ENCODE measurements at places on chromosomes 4 and X.

- DNase-seq, result no peak
Measured at GRCh38 chr4:150828159-150828558, 186.9 kb downstream of the LRBA start.

DNA sequence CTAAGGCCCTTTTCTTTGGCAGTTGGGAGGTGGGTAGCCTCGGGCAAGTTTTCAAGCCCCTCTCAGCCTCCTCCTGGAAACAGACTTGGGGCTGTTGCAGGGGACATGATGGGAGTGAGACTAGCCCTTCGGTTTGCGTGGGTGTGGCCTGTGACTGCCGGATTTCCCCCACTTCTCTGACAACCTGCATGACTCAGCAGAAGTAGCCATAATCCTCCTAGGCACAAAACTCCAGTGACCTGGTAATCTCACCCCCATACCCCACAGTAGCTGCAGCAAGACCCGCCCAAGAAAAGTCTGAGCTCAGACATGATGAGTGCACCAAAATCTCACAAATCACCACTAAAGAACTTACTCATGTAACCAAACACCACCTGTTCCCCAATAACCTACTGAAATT, 433.7 kb upstream of the AMOT start:
- DNase-seq, result no peak

DNA sequence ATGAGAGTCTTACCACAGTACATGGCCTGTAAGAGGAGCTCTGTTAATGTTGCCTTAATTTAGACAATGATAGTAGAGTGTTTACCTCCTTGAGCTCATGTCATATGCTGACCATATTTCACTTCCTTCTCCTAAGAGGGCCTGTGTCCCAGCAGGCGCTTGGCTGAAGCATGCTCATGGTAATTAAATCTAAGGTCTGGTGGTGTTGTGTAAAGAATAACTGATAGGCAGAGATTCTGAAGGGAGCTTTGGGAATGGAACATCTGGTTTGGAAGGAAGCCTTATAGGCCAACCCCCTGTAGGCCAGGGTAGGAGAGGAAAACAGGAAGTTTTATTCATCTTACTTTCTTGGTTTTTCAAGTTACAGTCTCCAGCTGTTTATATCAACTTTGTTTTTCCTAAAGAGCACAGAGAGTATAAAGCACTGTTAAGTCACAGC, 300.2 kb downstream of the USP46 start:
- DNase-seq, result peak; percentile 71

GRCh38 chr4:98466868-98467599, 191.4 kb downstream of the TSPAN5 start:
- DNase-seq, result no peak

DNA sequence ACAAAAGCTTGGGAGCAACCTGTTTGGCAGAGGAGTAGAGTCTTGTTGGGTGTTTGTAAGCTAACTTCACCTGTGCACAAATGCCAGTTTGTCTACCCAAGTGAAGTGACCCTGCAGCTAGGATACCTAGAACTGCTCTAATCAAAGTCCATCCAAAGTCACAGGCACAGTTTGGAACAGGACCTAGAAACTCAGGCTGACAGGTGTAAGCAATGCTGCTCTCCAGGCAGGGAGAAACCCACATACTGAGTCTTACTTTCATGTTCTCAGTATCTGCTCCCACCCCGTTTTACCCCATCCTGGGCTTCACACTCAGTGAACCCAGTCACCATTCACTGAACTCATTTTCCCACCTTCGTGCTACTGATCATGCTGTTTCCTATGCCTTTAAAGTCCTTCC, 40.3 kb downstream of the MAML3 start:
- no peak for DNase-seq

- no peak for DNase-seq
Measured at GRCh38 chr4:1018147-1019020, 7.0 kb downstream of the FGFRL1 start.

GRCh38 chr4:169658975-169659715, 38.8 kb downstream of the CLCN3 start:
- no peak for DNase-seq

DNA sequence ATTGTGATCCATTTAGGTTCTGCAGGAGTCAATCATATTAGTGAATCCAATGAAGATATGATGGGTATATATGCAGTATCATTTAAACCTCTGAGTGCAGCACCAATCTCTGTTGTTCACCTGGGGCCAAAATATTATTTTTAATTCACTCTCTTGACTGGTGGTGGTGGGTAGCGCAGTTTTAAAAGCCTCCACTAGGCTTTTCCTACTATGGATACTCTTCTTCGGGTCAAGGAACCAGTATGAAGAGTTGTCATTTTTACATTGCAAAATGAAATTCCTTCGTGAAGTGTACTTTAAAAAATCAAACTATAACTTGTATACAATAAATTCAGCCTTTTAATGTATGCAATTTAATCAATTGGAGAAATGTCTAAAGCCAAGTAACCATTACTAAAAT, 56.5 kb downstream of the QRFPR start:
- no peak for DNase-seq

GRCh38 chr4:110801591-110801990, 178.7 kb upstream of the PITX2 start:
- DNase-seq, result no peak

DNA sequence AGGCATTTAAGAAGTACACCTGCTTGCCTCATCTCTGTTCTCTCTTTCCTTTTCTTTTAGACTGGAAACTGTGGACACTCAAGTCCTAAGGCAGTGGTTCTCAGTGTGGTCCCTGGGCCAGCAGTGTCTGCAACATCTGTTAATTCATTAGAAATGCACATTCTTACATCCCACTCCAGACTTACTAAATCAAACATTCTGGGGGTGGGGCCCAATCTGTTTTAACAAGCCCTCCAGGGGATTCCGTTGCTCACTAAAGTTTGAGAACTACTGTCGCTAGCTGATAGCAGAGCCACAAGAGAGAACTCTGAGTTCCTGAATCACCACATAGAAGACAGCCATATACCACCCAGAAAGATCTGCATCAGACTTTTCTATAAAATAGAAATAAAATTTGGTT, 430.6 kb downstream of the BCOR start:
- no peak for DNase-seq

- no peak for DNase-seq
Measured at GRCh38 chr4:17018013-17018412, 119.6 kb upstream of the LDB2 start.

DNA sequence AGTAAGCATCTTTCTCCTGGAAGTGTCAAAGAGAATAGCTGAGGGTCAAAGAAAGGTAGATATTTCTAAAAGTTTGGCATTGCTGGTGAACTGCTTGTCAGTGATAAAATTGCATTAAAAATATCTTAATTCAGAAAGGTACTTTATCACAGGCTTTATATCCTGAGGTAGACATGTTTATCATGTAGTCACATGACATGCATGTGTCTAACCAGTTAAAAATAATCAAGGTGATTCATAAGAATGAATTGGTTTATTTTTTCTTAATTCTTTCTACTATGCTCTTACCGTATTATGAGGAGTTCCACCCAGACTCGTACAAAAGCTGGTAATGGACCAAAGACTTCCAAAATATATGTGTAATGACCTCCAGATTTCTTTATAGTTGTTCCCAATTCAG, 6.1 kb downstream of the SLC7A11 start:
- DNase-seq, result no peak

DNA sequence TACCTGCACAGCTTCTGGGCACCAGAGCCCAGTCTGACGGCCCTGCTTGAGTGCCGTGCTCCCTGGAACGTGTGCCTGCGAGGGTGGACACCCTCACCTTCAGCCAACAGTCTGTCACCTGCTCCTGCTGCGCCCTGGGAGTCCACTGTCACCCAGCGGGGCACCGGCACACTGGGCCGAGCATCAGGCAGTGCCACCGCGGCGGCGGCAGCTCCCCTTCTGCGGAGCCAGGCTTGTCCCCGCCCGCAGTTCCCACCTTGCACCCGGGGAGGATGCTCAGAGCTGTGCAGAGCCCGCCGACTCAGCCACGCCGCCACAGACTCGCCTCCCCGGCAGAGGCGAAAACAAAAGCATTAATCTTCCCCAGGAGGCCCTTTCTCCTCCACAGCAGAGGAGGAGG, 86.8 kb downstream of the ABLIM2 start:
- DNase-seq, result no peak

DNA sequence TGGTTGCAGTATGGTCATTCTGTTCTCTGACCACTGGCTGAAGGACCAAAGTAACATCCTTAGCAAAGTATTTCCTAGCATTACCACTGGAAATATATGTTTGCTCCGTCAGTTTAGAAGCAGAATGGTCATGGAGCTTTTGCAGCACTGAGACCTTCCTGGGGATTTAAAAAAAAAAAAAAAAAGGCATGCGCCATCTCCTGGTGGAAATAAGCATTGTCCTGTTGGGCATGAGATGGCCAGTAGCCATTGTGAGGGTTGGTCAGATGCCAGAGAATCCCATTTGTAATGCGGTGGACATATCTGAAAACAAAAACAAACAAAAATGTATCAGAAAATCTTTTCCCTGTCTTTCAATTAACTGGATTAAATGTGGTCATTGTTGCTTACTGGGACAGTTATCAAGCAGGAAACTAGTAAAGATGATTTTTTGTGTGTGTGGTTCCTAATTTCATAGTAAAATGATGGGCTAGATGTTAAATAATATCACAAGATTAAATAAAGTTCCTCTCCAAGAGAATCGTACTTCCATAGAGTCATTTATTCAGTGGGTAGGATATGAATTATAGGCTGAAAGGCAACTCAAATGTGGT, 139.6 kb downstream of the SOWAHB start:
- DNase-seq, result peak; percentile 46

- DNase-seq, result peak; percentile 89
Measured at GRCh38 chr4:4599481-4600275, 57.8 kb upstream of the STX18 start.

DNA sequence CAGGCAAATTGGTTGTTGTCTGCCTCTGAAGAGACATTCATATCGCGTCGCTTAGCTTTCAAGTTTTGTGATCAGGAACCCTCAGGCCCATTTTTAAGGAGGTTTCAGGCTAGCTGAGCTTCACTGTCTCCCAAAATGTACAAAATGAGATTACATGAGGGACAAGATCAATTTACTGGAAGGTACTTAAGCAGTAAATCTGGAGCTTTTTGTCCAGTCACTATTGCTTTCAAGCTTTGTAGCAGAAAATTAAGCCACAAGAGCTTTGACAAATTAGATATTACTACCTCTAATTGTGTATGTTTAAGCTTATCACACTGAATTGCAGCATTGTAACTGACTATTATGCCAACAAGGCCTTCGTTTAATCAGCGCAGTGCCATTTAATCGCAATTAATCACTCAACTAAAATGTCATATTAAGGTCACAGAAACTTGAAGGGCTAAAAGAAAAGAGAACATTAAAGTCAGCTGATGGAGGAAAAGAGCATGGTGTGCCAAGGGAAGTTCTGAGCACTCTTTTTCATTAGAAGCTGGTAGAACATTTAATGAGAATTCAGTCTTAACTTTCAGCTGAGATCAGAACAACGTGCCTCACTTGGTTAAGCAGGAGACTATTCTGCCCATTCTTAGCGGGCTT, 353.0 kb downstream of the FBXO8 start:
- no peak for DNase-seq

DNA sequence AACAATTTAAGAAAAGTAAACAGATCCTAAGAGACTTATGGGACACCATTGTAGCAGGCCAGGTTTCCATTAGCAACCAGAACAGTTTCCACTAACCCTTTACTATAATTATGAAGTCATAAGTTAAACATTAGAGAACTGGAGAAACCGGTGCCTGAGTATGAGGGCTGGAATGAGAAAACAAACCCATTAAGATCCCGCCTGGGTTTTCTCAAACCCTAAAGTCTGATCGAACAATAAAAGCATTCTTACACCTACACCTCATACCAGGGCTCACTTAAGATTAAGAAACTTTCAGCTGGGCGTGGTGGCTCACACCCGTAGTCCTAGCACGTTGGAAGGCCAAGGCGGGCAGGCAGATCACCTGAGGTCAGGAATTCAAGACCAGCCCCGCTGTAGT, 13.7 kb upstream of the DHX15 start:
- DNase-seq, result peak; percentile 46

DNA sequence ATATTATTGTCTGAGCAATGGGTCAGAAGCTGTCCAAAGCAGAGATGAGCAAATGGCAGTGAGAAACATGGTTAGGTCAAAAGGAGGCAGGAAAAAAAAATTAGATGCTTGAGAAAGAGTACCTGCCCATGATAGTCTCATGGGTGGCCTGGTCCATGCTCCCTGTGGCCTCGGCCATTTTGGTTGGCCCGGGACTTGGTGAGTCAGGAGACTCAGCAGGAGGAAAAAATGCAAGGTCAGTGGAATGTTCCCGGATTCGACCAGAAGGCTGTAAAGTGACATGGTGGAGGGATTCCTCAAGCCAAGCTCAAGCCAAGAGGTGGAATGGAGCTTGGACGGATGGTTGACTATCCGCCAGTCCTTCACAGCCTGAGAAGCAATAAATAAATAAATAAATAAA, 236.7 kb downstream of the ASMT start:
- DNase-seq, result no peak

GRCh38 chr4:54539500-54540029, 118.2 kb upstream of the KIT start:
- peak; percentile 17 for DNase-seq

DNA sequence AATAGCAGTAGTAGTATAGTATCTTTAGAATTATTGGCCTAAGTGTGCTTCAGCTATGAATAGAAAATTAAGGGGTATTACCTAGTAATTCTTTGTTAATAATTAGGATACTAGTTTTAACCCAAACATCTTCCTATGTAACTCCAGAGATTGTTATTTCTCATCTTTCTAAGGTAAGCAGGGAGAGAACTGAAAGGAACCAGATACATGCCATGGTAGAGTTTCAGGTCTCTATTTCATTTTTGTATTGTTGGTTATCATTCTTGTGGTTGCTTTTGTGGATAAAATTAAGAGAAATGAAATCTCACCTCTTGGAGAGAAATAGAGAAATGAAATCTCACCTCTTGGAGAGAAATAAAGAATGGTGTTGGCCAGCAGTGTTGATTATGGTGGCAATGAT, 597.1 kb upstream of the CT83 start:
- no peak for DNase-seq

DNA sequence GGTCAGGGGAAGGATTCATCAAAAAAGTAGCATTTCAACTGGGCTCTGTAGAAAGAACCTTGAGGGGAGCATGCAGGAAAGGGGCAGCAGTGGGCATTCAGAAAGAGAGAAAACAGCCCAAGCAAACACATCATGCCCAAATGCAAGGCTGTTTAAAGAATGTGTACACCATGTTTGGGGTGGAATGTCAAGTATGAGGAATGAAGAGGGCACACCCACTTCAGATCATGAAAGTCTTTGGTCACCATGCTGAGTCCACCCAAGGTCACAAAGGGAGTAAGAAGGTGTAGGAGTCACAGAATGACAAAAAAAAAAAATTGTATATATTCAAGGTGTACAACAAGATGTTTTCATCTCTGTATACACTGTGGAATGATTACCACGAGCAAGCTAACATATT, 9.4 kb downstream of the S100G start:
- DNase-seq, result no peak
